ENCODE measurements at places on chromosomes 13 and 19.

DNA sequence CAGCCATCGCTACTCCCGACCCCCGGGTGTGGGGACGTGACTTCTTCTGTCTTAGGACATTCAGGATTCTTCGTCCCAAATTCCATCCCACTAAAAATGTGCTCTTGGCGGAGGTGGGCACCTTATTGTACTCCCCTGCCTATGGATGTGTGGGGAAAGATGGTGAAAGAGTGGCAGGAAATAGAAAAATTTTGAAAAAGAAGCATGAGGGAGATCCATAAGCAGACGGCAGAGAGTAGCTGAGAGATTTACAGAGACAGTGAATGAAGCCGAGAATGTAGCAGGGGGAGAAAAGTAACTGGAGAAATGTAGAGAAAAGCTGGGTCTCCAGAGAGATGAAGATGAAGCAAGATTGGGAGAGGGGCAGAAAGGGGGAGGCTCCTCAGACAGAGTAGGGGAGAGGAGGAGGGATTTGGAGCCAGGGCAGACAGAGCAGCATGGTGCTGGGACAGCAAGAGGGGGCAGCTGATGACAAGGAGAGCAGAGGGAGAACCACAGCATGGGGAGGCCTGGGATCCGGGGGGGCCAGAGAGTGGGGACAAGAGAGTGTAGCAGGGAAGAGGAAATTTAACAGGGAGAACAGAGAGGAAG is 843 bp downstream of the ZNF610 start:
- DNase-seq = no peak

DNA sequence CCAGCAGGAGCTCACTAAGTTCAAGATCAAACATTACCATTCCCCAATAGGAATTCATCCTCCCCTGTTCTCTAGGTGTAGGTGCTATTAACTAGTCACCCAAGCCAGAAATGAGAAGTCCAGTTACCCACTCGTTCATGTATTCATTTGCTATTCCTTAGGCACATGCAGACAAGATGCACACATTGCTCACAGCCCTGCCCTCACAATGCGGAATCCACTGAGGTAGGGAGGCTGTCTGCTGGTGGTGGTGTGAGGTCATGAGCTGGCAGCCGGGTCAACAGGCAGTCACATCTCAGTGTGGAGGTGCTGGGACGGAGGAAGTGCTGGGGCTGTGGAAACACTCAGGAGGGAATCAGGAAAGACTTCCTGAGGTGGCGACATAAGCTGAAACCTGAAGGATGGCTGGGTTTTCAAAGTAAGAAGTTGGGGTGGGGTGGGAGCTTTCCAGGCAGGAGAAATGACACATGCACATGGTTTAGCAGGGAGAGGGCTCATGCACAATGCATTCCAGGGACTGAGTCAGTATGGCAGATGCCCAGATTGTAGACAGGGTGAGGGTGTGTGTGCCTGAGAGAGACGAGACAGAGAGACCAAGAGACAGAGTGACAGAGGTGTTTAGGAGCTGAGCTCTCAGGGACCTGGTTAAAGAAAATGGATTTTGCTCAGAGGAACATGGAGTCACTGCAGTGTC is 117.6 kb downstream of the USP12 start:
- peak; percentile 88 for DNase-seq

DNA sequence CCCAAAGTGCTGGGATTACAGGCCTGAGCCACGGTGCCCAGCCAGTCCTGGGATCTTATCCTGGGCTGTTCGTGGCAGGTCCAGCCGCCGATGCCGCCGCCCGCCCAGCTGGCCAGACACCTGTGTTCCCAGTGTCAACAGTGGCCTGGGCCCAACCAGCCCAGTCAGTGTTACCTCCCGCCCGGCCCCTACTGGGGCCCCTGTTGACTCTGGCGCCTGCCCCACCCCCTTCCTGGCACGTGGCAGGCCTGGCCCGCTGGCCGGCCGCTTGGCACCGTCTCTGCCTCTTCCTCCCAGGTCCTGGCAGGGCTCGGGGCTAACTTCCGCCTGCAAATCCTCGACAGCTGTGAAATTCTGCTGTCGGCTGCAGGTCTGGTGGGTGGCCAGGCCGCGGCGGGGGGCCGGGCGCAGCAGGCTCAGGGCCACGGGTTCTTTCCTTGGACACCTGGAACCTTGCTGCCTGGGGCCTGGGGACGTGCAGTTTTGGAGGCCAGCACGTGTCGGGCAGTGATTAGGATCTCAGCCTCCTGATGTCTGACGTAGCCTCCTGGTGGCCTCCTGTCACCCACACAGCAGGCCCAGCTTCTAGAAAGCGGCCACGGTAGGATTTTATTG is 9.1 kb downstream of the ARID3A start:
- DNase-seq = peak; percentile 76

DNA sequence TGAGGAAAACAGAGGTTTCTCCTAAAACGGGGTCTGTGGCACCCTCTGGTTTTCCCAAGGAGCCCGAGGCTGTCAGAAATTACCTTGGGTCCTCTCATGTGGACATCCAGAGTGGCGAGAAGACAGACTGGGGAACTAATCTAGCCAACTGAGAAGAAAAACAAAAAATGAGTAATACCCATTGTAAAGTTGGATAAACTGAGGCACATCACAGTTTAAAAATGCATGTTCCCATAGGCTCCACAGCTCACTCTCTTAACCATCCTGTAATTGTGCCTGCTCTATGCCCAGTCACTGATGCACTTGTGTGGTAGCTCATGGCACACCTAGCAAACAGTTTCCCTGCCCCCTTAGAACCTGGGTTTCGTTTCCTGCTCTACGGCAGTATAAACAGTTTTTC is 15.2 kb upstream of the UPF3A start:
- no peak for DNase-seq

DNA sequence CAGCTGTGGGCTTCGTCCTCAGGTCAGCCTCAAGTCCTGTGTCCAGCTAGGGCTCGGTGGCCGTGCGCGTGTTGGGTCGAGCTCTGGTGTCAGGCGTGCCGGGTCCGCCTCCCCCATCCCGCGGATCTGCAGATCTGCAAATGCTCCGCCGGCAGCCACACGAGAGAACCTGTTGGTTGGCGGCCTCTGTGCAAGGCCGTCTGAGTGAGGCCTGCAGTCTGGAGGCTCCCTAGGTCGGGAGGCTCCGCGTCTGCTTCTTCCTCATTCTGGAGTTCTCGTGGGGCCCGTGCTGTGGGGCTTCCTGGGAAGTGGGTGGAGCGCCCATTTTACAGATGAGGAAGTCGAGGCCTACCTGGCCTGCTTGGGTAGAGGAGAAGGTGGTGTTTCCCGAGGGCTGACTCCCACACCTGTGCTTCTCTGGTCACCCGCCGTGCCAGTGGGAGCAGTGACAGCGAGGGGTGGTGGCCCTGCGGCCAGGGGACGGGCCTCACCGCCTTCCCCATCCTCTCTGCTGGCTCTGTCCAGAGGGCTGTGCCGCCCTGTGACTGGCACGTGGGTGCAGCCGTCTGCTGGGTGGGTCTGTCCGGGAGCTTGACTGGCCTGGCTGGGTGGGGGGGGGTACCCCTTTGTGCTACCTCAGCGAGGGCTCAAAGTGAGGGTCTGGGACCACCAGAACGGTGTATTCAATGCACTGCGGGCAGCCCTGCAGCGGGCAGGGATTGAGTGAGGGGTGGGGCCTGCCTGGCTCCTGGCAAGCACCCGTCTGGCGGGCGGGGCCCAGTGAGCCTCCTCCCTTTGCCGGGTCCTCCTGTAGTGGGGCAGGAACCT is 3.3 kb downstream of the CSNK1G2 start:
- no peak for DNase-seq

- DNase-seq = no peak
Observed at GRCh38 chr19:34722353-34722752, 11.7 kb upstream of the ZNF181 start.

GRCh38 chr19:3304871-3305423 is 61.4 kb upstream of the NFIC start:
- DNase-seq = peak; percentile 33

GRCh38 chr13:49023431-49023830 is 47.7 kb downstream of the FNDC3A start:
- DNase-seq = peak; percentile 69

DNA sequence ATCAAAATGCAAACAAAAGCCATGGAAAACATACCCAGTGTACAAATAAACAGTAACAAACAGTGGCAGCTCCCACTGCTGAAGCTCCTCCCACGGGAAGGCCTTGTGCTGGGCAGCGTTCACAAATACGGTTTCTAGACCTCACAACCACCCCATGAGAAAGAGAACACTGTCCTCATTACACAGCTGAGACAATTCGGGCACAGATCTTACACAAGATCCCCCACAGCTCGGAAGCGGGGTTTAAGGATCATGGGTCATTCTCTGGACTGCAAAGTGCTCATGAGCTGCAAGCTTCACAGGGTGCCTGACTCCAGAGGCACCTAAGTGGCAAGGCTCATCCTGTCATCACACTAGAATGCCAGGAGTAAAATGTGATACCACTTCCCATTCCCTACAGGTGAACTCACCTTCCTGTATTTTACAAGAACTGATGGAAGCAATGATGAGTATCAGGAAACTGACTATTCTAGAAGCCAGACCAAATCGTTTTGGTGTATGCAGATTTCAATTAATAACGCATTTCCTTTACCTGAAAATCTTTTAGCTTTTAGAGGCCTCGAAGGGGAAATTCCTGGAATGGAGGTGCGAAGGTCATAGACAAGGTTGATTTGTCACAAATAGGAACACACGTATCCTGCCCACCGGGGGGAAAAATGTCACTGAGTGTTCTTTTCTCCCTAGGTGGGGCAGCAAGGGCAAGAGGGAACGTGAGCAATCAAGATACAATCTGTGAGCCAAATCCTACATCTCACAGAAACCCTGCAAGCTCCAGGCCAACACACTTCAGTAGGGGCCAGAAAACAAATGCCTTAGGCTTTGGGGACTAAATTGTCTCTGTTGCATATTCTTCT is 41.2 kb downstream of the STK24 start:
- no peak for DNase-seq

DNA sequence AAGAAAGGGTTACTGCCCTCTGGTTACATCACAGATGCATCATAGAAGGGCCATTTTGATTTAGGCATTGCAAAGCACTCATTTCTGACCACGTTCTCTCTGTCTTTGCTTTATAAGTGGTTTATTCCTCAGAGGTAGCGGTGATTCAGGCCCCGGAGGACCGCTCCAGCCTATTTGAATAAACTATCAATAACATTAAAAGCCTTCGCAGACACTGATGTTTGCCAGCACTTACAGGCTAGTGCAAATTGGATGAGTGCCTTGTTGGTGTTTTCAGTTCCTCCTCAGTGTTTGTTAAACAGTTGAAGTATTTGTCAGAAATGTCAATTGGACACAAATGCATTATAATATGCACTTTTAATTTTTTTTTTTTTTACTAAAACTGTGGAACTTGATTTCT is 120.2 kb downstream of the RXFP2 start:
- DNase-seq = no peak

- DNase-seq = no peak
Observed at GRCh38 chr13:85651440-85651839, 147.8 kb downstream of the SLITRK6 start.

GRCh38 chr19:41957838-41958366 is 1.2 kb downstream of the RABAC1 start:
- DNase-seq = peak; percentile 79

GRCh38 chr19:41530761-41531301 is 45.1 kb upstream of the CEACAM21 start:
- peak; percentile 34 for DNase-seq

- no peak for DNase-seq
Observed at GRCh38 chr19:48461982-48462655, 6.7 kb downstream of the KCNJ14 start.

GRCh38 chr13:79796136-79796535 is 315.2 kb downstream of the NDFIP2 start:
- no peak for DNase-seq

- DNase-seq = no peak
Observed at GRCh38 chr13:35984776-35985453, 146.3 kb downstream of the DCLK1 start.

DNA sequence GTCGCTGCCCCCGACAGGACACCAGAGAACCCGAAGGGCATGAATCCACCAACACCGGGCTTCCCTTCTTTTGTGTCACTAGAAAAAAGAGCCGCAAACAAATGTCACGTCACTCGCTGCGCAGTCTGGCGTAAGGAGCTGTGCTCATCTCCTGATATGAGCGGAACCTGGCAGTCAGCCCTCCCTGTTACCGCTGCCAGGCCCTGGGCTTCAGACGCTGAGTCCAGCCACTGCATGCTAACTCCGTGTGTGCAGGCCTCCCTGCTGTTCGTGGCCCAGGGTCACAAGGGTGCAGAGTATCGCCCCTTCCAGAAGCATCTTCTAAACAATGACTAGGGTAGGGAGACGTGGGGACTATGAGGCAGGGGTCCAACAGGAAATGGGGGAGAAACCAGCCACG is 71.3 kb downstream of the SLC7A1 start:
- no peak for DNase-seq

DNA sequence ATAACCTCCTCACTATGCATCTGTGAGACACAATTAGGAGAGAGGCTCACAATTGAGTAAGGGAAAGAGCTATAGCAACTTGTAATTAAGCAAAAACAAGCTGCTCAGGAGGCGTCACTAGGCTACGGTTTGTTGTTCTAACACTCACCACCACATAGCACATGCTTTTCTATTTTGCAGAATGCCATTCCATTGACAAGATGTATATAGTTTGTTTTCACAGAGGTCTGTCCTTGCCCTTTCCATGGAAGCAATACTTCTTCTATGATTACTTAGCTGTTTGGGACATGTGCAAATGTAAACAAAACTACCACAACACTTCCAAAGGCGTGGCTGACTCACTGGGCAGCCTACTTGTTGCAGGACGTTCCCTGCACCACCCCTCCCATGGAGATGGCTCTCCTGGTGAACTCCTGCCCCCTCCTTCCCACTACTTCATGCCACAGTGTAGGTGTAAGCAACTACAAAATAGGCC is 33.9 kb upstream of the FAM216B start:
- peak; percentile 97 for DNase-seq

DNA sequence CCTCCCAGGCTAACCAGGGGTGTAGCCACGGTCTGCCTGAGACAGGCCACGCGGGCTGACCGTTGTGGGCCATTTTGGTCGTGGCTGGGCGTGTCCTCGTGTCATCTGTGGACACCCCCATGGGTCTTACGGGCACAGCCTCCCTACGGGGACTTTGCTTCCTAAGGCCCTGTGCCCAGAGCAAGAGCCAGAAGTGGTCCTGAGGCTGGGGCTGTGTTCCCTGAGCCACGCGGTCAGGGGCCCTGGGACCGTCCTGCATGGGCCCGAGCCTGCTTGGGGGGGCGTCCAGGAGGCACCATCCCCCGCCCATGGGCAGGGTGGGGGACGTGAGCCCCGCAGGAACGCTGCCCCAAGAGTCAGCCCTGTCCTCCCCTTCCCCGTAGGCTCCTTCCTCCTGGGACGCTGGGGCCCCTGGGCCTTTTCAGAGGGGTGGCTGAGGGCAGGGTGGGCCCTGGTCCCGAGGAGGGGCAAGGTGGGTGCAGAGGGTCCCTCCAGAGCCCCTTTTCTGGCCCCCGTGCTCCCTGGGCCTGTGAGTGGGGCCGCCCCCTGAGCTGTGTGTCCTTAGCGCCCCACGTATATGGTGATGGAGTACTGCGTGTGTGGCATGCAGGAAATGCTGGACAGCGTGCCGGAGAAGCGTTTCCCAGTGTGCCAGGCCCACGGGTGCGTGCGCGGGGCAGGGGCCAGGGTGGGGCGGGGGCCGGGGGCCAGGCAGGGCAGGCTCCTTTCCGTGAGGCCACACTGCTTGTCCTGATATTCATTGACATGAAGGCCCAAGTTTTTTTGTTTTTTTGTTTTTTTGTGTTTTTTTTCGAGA is 13.4 kb downstream of the STK11 start:
- no peak for DNase-seq

GRCh38 chr13:95192998-95193397 is 108.3 kb downstream of the ABCC4 start:
- DNase-seq = no peak

- no peak for DNase-seq
Observed at GRCh38 chr13:46667687-46668281, 114.8 kb downstream of the LRCH1 start.
